ENCODE measurements at places on chromosomes 2 and 18.

DNA sequence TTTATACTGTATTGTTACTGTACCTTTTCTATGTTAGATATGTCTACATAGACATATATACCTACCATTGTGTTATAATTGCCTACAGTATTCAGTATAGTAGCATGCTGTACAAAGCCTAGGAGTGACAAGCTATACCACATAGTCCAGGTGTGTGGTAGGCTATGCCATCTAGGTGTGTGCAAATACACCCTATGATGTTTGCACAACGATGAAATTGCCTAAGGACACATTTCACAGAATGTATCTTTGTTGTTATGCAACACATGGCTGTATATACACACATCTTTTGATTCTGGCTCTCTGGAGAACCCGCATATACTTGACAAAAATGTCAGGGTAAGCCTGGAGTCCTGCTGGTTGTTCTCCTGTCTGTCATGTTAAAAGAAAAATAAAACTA lies 85.1 kb downstream of the BCL2L11 start:
- DNase-seq: no peak

GRCh38 chr18:57220930-57221483 lies 74.1 kb downstream of the BOD1L2 start:
- no peak for DNase-seq

DNA sequence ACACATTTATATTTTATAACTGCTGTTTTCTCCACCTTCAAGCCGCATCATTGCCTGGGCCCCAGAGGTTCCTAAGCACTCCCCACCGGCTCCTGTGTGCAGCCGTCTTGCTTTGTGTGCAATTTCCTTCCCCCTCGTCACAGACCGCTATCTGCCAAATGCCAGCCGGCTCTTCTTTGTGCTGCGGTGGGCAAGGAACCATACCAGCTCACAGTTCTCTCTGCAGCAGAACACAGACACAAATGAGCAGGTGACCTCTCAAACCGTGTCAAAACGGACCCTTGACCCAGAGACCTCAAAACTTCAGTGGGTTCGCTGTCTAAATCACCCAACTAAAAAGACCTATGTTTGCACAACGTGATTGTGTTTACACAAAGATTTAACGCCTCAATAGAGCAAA lies 58.2 kb downstream of the KLF7 start:
- no peak for DNase-seq

- DNase-seq: no peak
Measured at GRCh38 chr2:41535575-41535974, 512.2 kb upstream of the PKDCC start.

DNA sequence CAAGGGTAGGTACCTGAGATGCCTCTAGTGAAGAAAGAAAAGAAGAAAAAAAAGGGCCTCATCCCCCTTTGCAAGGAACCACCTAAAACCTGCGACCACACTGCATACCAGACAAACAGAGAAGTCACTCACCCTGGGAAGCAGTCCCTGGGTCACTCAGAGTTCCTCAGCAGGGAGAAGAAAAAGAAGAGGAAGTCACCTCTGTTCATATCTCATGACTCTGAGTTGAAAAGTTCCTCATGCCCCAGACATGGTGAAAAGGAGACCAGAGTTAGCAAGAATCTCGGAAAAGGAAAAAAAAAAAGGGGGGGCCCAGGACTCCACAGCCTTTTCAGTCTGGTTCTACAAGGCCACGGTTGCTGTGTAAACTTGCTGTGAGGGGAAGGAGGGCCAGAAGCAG lies 478.4 kb upstream of the NRXN1 start:
- DNase-seq: peak; percentile 12

DNA sequence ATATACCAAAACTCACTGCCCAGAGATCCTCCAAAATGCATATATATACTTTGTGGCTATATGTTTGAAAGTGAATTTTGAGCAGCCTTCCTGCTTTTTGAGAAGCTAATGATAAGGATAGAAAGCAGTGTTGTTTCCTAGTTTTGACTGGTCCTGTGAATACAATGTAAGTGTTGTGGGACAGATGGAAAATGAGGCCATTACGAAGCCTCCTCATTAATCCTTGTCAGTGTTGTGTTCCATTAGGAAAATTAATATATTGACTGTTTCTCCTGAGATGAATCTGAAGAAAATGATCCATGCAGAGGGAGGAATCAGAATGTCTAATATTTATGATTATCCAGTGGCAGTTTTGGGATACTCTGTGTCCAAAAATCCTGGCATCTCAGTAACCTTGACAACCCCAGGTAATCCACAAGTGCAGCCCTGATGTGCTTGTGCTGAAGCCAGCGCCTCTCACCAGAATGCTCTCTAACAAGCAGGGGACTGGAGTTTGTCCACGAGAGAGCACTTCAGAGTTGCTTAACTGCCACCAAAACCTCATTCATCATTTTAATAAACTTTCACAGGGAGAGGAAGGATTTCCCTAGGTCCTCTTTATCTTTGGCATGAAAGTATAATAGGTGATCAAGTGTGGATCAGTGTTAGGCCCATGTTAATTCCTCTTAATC lies 418.6 kb downstream of the CMPK2 start:
- DNase-seq: no peak

DNA sequence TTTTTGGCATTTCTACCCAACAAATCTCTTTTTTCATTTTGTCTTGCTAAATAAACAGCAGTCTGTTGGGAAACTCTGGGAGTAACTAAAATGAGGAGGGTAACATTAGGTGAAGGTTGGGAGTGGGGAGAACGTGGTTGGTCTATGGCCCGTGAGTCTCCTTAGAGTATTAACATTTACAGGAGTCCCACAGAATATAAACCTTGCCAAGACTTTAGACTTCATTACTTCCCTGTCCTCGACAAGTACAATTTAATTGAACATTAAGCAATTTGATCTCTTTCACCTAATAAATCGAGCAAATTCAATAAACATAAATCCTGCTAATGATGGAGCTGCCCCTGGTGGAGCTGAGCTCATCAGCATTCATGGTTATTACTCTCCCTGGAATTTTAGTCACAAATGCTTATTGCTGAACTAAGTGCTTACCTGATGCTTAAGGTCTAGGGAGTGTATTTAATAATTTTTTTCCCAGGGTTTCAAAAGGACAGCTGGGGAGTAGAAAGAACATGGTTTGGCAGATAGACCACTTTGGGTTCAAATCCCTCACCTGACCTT lies 95.1 kb upstream of the RASGRP3 start:
- DNase-seq: no peak

Data from suppressor macrophage treated with lipopolysaccharide for 1 hour (primary cell).